ENCODE measurements at places on chromosomes 16 and 17.
A peak's percentile ranks its signal among the peaks of the same experiment; 100 is the strongest.

DNA sequence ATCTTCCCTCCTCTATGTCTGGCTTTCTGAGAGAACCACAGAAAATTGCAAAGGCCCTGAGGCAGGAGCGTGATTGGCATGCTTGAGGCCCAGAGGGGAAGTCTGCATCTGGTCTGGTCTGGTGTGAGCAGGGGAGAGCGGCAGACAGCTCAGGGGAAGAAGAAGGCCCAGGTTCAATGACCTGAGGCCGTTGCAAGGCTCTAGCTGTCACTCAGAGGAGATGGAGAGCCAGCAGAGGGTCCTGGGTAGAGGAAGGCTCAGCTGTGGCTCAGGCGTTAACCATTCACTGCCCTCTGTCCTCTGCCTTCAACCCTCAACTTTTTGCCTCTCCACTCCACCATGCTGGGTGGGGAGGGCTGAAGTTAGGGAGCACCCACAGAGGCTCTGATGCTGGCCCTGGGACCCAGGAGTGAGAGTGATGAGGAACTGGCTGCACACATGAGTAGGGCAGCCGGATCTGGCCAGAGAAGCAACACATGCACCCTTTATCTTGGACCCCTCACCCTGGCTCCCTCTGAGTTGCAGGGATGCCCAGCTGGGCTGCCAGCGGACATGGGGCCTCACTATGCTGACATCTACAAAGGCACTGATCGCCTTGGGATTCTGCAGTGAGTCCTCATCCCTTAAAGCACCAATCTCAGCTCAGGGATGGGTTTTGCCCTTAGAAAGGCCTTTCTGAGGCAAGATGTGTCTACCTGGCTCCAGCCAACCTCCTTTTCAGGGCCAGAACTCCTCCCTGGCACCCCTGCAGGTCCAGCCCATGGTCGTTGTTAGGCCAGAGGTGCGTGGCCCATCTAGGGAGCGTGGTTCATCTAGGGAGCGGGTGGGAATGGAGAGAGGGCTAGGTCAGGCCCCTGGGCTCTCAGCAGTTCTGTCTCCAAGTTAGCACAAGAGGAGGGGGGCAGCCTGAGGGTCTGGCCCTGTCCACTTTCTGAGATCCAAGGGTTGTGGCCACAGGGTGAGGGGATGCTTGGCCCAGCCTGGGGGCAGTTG is 7.7 kb upstream of the KRTAP17-1 start:
- no peak for DNase-seq

DNA sequence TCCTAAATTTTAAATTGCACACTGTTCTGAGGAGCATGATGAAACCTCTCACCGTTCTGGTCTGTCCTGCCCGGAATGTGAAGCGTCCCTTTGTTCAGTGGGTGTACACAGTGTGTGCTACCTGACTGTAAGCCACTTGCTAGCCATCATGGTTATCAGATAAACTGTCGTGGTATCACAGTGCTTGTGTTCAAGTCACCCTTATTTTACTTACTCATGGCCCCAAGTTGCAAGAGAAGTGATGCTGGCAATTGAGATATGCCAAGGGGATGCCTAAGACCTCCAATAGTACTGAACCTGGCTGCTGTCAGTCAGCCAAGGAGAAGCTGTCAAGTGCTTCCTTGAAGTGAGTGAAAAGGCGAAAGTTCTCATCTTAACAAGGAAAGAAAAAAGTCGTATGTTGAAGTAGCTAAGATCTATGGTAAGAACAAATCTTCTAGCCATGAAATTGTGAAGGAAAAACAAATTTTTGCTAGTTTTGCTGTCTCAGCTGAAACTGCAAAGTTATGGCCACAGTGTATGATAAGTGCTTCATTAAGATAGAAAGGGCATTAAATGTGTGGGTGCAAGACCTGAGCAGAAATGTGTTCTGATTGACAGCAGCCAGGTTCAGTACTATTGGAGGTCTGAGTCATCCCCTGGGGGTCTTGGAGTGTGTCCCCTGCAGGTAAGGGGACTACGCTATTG is 5.8 kb downstream of the PIK3R6 start:
- DNase-seq: no peak

DNA sequence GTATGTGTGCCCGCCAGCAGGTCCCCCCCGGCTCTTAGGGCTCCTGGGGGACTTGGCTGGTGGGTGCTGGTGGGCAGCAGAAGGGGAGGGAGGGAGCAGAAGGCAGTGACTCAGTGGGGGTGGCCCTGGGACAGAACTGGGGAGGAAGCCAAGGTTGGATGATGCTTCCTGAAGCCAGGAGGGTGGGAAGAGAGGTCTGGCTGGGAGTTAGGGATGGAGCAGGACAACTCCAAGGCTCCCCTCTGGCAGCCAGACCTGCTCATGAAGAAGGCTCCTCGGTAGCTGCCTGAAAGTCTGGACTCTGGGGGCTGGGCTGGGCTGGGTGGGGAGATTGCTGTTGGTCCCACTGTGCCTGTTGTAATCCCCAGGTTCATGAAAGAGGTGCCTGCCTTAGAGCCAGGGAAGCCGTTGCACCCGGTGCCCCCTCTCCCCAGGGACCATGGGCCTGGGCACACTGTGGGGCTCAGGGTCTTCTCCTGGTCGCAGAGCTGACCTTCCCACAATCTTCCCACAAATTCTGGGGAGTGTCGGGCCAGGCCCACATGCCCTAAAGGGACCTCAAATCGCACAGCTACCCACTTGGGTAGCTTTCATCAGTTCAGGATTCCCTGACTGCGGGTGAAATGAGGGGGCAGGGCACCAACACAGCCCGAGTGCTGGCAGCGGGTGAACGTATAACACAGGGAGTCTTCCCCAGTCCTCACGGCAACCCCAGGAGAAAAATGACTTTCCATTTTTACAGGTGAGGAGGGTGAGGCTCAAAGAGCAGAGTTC is 1.1 kb upstream of the PLEKHG4 start:
- peak; percentile 61 for DNase-seq

DNA sequence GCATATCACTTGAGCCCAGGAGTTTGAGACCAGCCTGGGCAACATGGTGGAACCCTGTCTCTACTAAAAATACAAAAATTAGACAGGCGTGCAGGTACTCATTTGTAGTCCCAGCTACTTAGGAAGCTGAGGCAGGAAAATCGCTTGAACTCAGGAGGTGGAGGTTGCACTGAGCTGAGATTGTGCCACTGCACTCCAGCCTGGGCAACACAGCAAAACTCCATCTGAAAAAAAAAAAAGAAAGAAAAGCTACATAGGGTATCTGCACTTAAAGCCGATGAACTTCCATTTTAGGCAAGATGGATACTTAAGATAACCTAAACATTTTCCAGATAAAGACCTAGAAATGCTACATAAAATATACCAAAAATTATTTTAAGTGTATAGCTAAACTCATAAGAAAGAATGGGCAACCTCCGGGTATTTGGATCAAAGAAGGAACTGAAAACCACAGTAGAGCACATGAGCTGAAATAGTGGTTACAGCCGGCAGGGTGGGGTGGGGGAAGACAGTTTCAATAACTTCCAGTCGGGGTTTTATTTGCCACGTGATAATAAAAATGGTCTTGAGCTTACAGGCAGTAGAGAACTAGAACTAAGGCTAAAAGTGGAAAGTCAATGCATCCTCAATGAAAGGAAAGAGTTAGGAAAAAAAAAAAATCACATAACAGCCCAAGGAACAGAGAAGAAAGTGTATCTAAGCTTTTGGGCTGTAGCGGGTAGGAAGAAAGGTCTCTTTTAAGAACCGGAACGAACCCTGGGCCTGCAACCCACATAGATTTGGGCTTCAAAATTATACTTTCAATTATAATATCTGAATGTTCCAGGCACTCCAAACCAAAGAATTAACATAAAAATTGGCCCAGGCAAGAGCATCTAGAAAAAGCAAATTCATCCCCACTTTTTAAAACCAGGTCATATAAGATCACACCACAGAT is 53.1 kb downstream of the CFDP1 start:
- no peak for DNase-seq

GRCh38 chr16:27179500-27180072 is 23.7 kb upstream of the KDM8 start:
- DNase-seq: peak; percentile 16

DNA sequence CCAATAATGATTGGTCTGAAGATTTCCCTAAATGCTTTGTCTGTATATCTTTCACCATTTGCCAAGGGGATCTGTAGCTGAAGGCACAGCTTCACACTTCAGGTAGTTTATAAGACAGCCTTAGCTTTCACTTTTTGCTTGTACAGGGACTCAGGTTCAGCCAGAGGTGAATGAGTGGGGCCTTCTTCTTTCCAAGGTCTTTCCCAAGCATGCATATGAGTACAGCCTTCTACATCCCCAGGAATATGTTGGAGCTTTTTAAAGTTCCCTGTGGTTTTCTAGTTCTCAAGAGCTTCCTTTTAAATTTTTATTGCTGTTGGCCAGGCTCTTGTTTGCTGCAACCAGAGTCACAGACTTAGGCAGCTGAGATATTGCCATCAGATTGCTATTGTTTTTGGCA is 17.9 kb upstream of the SPDYE4 start:
- no peak for DNase-seq

DNA sequence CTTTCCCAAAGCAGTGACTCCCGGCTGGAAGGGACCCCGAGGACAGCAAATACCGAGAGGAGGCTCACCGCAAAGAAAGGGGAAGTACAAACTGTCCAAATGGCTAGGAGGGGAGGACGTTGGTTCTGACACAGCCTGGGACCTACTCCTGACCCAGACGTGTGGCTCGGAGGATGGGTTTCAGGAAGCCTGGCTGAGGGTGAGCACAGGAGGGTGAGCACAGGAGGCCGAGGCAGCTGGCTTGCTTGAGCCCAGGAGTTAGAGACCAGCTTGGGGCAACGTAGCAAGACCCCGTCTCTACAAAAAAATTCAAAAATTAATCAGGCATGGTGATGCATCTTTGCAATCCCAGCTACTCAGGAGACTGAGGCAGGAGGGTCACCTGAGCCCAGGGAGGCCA is 83.2 kb downstream of the C16orf78 start:
- no peak for DNase-seq

GRCh38 chr17:81706757-81707624 is 3.8 kb downstream of the MRPL12 start:
- DNase-seq: no peak

DNA sequence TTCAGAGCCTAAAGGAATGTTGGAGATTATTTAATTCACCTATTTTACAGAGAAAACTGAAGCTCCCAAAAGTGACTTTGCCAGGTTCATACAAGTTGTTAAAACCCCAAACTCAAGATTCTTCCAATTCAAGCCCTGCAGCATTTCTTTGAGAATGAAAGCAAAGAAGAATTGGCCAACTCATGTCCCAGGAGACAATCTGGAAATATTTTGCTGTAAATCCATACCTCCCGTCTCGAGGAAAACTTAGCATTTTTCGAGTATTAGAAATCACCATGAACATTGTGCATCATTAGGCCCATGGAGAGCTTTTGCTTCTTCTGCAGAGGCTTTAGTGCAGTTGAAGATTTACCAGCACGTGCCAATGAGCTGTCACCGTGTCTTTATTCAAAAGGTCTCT is 176.4 kb upstream of the KCNJ16 start:
- no peak for DNase-seq

- DNase-seq: no peak
Measured at GRCh38 chr16:3164121-3164991, 23.6 kb upstream of the OR1F1 start.

GRCh38 chr16:55035956-55036355 is 105.3 kb downstream of the IRX5 start:
- DNase-seq: peak; percentile 11

- no peak for DNase-seq
Measured at GRCh38 chr17:80703142-80703478, 158.5 kb downstream of the RPTOR start.

GRCh38 chr17:17028059-17028877 is 14.0 kb upstream of the MPRIP start:
- no peak for DNase-seq

- DNase-seq: no peak
Measured at GRCh38 chr17:65292430-65292829, 155.3 kb downstream of the RGS9 start.

GRCh38 chr17:79678091-79678735 is 52.5 kb upstream of the ENPP7 start:
- no peak for DNase-seq

DNA sequence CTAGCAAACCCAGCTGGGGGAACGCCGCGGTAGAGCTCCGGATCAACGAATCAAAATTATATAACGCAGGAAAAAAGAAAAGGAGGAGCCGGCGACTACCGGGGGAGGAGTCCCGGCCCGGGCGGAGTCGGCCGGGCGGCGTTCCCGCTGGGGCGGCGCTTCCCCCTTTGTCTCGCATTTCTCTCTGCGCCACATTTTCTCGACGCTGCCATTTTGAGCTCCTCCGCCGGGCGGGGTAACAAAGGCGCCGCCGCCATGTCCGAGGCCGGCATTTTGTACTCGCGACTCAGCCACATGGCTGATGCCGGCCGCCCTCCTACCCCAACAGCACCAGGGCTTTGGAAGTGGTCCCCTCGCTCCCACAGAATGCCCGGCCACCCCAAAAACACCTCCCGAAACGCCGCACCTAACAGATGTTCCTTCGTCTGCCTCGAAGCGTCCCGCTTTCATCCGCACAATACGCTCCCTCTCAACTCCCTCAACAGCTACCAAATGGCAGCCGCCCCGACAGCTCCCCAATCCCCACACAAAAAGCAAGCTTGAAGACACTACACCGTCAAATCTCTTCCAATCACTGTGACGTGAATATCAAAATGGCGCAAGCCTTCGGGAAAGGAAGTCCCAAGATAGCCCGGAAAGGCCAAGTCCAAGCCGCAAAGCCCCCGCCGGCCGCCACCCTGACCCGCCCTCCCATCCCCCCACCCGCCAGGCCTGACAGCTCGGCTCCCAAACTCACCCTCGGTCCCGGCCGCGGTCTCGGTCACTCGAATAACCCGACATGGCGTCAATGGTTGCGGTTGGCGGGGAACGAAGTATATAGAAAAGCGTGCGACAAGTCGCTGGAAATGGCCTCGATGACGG is 519 bp downstream of the DDX5 start:
- DNase-seq: peak; percentile 80

GRCh38 chr17:21613071-21613429 is 79.3 kb upstream of the KCNJ18 start:
- DNase-seq: no peak

DNA sequence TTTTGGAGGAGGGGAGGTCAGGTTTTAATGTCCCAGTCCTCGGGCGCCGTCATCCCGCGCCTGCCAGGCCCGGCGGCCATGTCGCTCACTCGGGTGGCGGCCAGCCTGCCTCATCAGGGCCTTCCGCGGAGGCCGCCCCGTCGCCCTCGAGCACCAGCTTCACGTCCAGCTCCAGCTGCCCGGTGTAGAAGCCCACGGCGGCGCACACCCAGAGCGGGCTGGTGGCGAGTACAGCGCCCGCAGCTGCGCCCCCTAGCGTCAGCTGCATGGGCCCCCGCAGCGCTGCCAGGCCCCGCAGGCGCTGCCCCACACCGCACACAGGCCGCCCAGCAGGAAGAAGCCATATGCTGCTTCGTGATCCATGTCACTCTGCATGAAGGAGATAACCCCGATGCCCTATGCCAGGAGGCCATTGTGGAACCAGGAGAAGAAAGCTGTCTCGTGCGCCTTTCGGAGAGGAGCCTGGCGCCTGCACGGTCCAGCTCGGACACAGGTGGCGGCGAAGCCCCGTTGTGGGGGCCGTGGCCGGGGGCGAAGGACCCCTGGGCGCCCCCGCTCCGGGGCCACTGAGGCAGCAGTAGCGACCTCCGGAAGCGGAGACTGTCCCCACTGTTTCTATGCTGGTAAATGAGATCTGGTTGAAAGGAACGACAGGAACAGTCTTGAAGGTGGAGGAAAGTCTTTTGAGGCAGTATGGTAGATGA is 9.6 kb downstream of the AP2B1 start:
- no peak for DNase-seq

- DNase-seq: no peak
Measured at GRCh38 chr16:60077861-60078260, 1343.7 kb upstream of the GOT2 start.

- DNase-seq: no peak
Measured at GRCh38 chr16:14310519-14310991, 239.4 kb downstream of the MRTFB start.

GRCh38 chr16:51408357-51408756 is 257.3 kb upstream of the SALL1 start:
- DNase-seq: no peak

Measured in astrocyte of the cerebellum (primary cell).